ENCODE measurements at places on chromosomes 2 and 18.
A peak's percentile ranks its signal among the peaks of the same experiment; 100 is the strongest.

GRCh38 chr2:42848726-42849290, 56.4 kb upstream of the HAAO start:
- DNase-seq = no peak

GRCh38 chr2:26068602-26069298, 34.9 kb downstream of the RAB10 start:
- DNase-seq = peak; percentile 82

GRCh38 chr2:65489269-65489668, 56.9 kb upstream of the SPRED2 start:
- no peak for DNase-seq

GRCh38 chr18:37721544-37722522, 156.2 kb upstream of the CELF4 start:
- DNase-seq = no peak

GRCh38 chr2:69948032-69948962, 13.1 kb downstream of the ASPRV1 start:
- DNase-seq = no peak

GRCh38 chr18:28178720-28179119, 1.8 kb upstream of the CDH2 start:
- DNase-seq = no peak

DNA sequence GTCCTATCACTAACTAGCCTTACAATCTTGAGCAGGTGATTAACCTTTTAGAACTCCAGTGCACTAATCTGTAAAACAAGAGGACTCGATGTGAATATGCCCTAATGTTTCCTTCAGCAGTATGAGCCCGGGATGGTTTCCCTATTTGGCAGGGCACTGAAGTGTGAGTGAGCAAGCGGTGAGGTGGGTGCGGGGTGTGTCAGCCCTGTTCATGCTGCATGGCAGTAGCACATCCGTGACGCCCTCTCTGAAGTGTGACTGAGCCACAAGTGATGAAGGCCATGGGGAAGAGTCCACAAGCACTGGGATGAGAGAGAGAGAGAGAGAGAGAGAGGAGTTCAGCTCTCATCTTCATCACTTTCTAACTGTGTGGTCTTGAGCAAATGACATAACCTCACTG, 168.7 kb downstream of the SETBP1 start:
- DNase-seq = no peak

GRCh38 chr2:173271825-173272224, 82.8 kb upstream of the CDCA7 start:
- no peak for DNase-seq

GRCh38 chr18:5057386-5058348, 139.4 kb downstream of the AKAIN1 start:
- peak; percentile 69 for DNase-seq

GRCh38 chr2:113876503-113877387, 13.1 kb upstream of the ACTR3 start:
- DNase-seq = peak; percentile 76
